ENCODE measurements at places on chromosomes 7 and 10.

DNA sequence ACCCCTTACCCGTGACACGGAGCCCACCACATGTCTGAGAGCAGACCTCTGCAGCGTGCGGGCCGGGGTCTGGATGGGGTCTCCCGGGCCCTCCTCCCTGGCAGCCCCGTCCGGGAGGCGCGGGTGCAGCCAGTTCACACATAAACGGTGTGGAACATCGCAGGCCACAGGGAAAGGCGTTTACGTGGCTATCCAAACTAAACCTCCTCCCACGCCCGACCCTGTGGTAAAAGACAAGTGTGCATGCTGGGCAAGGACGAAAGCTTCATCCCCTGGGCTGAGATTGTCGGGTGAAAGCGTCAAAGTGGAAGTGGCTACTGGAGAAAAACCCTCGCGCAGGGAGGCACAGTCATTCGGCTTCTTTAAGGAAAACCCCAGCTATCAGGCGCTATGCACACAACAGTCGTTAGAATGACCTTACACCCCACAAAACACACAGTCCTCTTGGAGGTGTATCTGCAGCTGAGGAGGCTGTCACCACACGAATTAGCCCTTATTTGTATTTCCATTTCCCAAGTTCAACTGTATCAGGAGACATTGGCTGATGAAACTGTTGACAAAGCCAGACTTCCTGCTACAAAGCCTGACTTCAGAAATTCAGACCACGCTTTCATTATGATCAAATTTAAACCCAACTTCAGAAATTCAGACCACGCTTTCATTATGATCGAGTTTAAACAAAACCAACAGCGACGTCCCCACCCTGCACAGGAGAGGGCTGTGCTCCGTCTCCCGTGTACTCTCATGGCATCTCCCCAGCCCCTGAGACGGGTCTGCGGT lies 15.3 kb downstream of the GPER1 start:
- no peak for DNase-seq

DNA sequence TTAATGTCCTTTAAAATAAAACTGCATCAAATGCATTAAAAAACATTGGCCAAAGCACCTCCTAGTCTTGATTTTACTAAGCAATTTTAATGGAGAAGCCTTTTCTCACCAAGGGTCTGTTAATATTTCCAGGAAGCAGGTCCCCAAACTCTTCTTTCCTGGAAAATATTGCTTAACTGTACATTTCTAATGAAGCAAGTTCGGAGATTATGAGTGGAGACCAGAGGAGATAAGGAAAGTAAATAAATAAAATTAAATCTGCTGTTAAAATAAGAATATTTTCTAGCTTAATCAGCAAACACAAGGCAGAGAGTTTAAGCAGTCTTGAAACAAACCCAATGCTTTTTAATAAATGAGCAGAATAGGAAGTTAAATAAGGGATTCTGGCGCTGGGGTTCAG lies 322.4 kb downstream of the PTEN start:
- no peak for DNase-seq

DNA sequence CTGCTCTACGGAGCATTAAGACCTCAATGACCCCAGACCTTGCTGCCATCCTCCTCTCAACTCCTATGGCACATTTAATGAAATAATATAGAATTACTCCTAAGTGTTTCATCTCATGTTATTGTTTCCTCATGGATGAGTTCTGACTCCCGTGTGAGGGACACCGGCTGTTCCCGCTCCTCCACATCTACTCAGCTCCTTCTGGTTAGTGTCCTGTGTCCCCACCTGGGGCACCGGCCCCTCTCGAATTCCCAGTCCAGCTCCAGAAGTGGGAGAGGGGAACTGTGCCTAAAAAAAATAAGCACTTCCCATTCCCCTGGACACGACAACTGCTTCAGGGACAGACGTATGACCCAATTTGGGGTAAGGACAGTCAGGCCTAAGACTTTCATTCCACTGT lies 58.3 kb downstream of the PIP4K2A start:
- no peak for DNase-seq

GRCh38 chr7:65475734-65476319 lies 102.2 kb downstream of the ZNF92 start:
- DNase-seq: no peak

- DNase-seq: no peak
Observed at GRCh38 chr7:53205006-53205405, 169.6 kb downstream of the POM121L12 start.

GRCh38 chr10:24882047-24882698 lies 70.2 kb downstream of the PRTFDC1 start:
- no peak for DNase-seq

- DNase-seq: no peak
Observed at GRCh38 chr7:35261041-35261440, 7.1 kb upstream of the TBX20 start.

DNA sequence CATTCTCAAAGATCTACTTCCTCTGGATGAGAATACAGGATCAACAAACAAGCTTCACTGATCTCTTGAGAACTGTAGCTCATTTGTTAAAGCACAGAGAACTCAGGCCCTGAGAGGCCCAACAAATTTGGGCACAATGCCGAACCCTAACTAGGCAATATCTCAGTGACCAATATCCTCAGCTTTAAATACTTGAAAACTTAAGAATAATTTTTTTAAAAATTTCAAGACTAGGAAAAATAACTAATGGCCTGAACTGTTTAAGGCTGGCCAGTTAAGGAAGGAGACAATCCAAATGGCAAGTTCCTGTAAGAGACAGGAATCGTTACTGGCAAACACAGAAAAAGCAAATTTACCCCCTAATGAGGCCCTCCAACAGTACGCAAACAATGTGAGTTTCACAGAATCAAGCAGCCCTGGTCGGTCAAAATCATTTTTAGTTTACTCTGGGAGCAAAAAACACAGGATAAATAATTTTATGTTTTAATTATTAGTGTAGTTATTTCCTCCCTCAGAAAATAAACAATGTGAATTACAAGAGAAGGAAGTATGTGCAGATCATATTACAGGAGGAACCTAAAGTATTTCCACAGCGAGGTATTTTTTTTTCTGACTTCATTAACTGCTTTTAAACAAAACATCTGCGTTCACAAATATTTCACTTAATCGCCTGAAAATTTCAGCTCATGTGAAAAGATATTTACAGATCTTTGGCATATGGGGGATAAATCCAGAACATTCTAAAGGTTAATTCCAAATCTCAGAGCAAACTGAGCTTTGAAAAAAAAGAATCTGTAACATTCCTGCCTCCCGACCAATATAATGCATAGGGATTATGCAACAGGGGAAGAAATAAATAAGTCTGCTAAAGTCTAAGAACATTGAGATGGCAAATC lies 39.5 kb downstream of the NT5C2 start:
- DNase-seq: no peak

DNA sequence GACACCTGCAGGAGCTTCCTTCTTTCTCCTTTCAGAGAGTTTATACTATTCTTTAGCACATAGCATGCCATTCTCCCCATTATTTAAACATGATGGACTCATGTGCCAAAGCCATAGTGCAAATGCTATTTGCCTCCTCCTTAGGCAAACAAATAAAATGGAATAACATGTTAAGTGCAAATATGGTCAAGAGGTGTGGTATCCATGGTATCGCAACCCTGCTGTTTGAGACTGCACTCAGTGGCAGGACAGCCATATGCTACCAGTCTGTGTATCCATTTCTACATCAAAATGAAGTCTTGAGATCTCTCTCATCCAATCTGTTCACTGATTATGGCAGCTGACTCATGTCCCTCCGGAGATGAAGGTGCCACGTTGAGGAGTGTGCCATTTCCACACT lies 22.8 kb downstream of the HEPACAM2 start:
- DNase-seq: no peak

DNA sequence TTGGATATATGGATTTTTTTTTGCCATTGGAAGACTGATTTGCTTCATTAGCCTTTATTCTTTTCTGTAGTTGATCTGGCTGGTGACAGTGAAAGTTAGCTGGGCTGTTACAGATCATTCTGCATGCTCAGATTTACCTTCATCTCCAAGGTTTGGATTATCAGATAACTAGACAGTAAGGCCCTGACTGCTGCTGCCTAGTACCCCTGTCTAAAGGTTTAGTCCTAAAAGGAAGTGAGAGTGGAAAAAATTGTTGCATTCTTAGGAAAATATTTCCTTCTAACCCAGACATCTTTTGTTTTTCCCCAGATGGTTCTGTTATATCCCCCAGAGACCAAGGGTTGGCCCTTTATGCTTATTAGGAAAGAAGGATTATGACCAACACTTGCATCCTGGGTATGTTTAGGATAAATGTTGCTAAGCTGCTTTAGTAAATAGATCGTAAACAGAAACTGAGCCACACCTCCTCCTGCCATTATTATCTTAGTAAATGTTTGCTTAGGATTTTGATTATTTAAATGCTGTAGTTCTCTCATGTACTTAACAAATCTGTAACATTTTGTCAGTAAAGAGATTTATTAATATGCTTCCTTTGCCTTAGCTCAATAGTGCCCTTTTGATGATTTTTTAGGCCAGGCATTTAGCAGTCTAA lies 44.4 kb downstream of the MCU start:
- no peak for DNase-seq

DNA sequence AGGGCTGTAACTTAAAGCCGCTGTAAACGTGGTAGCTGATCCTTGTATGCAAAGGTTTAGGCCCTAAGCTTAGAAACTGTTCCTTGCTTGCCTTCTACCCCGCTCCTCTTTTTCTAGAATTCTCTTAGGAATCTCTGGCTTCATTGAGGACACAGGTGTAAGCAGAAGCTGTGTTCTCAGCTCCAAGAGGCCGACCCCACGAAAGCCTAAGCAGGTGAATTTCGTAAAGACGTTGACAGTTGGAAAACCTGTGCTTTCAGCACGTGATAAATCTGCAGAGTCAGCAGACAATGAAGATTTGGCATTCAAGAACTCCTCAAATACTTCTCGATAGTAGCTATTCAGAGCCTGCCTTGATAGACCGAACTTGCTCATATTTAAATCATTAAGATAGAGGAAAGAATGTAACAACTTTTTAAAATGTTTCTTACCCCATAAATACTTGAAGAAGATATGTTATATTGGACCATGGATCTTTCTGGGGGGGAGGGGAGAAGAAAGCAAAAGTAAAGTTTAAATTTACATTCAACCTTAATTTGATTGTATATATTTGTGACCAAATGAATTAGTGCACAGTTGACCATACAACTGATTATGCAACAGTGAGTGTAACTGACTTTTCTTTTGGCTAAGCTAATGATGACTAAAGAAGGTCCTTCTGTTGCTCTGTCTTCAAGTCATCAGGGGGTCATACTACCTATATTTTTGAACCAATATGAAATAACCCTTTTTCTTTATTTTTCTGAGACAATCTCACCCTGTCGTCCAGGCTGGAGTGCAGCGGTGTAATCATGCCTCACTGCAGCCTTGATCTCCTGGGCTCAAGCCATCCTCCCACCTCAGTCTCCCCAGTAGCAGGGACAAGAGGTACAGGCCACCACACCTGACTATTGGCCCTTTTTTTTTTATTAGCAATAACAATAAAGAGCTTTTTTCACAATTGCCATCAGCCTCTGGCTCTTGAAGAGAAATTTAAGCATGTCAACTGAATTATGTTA lies 1.2 kb upstream of the GDI2 start:
- no peak for DNase-seq

DNA sequence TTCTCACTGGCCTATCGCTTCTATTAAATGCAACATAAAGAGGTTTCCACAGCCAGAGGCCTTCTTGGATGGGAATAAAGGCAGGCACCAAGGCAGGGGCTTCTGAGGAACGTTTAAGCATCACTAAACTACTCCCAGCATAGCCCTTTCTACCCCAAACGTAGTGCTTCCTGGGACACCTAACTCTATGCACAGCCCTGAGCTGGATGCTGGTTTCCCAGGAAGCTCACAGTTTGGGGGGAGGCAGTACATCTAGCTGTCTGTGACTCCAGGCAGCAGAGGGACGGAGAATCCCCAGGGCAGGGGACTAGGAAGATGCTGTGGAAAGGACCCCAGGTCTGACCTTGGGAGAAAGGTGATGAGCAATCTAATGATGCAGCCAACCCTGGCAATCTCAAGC lies 192.8 kb upstream of the ZMIZ1 start:
- no peak for DNase-seq

DNA sequence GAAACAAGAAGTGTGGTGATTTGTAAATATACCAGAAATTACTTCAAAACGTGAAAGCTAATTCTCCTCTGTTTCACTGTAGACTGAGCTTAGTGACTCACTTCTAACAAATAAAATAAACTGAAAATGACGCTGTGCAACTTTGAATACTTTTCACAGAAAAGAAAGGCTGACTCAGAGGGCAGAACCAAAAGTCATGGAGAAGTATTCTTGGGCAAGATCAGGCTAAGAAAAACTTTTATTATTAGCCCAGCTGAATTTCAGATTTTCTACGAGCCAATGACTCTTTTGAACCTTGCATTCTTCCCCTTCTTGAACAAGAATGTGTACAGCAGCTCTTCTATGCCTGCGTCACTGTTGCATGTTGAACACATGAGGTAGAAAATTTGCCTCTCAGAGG lies 527.3 kb upstream of the GHITM start:
- DNase-seq: no peak

GRCh38 chr7:2096692-2097387 lies 135.9 kb downstream of the MAD1L1 start:
- DNase-seq: no peak

DNA sequence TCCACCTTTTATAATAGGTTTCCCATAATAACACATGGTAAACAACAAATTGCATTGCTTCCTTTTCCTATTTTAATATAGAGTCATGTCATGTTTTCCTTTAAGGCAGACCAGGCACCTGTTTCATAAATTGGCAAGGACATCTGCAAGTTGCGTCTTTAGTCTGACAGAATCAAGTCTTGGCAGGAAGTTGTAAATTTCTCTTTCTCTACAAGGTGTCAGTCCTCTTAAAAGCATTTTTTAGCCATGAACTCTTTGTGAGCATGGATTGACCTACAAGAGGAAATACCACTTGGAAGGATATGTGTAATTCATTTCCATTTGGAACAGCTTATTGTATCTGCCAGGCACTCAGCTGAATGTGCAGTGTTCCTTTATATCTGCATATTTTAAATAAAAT lies 176.8 kb downstream of the PRKG1 start:
- no peak for DNase-seq

DNA sequence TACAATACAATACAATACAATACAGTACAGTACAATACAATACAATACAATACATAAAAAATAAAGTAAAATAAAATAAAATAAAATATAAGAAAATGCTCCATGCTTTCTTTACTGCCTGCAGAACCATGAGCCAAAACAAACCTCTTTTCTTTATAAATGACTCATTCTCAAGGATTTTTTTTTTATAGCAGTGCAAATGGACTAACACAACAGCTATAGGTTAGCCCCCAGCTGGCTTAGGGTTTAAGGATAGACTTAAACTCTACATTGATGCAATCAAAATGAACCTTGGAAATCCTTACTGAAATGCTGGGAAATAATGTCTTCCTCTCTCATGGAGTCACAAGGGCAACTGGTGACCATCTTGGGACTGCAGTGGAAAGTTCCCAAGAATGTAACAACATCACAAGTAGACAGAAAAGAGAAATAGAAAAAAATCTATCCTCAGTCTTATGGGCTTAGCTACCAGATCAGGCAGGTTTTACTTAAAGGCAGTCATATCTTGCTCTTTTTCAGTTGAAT lies 348.9 kb downstream of the ARL4A start:
- no peak for DNase-seq

- no peak for DNase-seq
Observed at GRCh38 chr10:51528527-51528926, 170.9 kb downstream of the CSTF2T start.
